Activated CD4-positive, alpha-beta T cell treated with anti-CD3 and anti-CD28 coated beads, Interleukin-2, Interleukin-6, amounts not matched to agents 100 ng/mL and 50 ng/mL, durations not matched to agents 16 hours and 8 hours (primary cell): ENCODE measurements at places on chromosomes 7 and 10.

DNA sequence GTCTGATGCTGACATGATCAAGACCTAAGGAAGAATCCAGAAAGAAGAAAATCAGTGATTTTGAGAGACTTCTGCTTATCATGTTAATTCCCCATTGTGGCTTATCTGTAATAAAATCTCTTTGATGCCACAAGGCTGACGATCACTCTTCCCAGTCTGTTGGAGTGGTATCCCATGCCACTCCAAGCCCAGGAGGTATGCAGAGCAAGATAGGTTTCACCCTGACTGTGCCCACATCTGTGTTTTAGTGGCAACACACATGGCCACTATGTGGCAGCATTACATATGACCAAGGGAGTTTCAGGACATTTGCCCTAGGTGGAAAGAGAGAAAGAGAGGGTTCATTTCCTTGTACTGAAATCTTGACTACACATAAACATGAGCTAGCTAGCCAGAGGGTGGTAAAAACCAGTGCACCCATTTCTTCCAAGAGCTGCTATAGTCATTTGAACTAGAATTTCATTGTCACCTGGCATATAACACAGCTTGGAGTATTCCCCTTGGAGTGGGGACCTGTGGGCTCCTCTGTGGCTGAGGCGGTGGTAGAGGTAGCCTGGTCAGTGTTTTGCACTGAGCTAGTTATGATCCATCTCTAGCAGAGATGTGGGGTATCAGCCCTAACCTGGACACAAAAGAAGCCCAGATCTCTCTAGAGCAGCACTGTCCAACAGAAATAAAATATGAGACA is 20.8 kb downstream of the LAMB4 start:
- DNase-seq, result peak; percentile 5

DNA sequence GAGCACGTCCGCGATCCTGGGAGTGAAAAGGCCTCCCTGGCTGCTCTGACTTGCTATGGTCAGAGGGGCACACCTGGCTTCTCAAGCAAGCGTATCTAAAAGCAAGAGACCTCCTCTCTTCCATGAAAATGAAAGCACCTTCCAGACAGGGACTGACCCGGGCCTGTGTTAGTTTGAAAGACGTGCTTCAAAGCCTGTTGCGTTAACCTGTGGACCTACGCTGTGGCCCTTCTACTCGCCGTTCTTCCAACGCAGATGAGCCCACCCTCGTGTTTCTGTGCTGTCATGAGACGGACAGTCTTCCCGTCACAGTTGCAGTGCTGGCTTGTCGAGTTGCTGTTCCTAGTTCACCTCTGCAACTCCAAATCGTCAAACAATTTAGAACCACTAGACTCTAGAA is 15.5 kb upstream of the GDI2 start:
- DNase-seq, result no peak

DNA sequence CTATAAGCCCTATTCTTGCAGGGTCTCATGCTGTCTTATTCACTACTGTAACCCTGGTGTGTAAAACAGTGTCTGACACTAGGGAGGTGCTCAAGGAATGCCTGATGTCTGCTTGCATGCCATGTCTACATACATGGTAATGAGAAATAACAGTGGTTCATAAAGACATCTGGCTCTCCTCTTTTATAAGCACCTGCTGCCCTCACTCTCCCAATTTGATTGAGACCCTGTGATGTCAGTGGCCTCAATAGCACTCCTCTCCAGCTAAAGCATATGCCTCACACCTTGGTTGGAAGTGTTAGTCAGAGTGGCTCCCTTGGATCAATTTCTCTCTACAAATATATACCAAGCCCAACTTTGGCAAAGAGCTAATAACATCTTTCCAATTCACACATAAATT is 30.6 kb downstream of the ANK3 start:
- DNase-seq, result no peak

DNA sequence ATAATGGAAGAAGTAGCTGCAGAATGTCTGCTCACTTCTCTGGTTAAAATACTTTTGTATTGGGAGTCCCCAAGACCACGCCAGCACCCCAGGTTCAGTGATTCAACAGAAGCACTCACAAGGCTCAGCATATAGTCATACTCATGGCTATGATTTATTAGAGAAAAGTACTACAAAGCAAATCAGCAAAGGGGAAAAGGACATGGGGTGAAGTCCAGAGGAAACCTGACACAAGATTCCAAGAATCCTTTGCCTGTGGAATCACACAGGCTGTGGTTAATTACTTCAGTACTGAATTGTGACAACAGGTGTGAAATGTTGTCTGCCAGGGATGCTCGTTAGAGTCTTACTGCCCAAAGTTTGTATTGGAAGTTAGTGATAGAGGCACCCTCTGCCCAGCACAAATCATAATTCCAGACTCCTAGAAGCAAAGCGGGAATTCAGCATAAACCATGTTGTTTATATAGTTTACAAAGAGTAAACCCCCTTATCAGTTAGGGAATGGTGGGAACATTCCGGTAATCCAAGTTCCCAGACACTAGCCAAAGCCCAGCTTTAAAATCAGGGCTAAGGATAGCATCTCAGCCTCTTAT is 79.4 kb downstream of the HYCC1 start:
- no peak for DNase-seq

GRCh38 chr7:158763454-158764033 is 58.9 kb upstream of the NCAPG2 start:
- DNase-seq, result no peak

GRCh38 chr10:24465124-24465874 is 256.4 kb downstream of the KIAA1217 start:
- no peak for DNase-seq

DNA sequence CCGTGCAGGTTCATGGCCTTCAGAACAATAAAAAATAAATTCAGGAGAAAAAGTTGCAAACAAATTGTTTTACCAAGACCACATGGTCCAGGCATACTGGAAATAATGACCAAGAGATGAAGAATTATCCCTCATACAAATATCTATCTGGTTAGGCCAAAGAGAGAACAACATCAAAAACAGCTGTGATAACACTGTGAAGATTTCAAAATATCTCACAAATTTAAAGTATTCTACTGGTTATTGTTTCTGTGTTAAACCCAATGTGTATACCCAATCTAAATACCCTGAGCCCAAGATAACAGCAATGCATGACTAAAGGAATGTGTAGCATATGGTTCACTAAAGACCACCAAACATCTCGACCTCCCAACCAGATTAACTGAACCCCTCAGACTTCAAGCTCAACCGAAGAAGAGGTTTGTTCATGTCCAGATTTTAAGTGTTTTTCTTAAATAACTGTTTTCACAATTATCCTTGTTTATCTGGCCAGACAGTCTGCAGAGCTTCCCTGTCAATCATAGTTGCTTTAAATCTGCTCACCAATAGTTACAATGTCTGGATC is 10.9 kb downstream of the OR9A2 start:
- DNase-seq, result no peak

DNA sequence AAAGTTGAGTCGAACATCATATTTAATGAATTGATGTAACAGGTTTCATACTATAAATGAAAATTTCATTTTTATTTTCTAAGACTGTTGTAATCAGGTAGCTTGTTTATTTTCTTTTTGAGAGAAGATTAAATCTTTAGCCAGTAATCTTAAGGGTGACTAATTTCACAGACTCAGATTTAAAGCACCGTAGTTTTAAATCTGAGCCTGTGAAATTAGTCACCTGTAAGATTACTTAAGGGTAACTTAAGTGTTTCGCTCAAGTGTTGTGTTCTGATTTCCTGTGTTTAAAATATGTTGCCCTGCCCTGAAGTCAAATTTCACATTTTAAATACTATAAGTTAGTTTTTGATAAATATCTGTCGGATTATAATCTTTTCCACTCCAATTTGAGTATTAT is 35.8 kb upstream of the TMEM236 start:
- DNase-seq, result no peak

- DNase-seq, result no peak
Measured at GRCh38 chr7:11469028-11469745, 362.8 kb downstream of the THSD7A start.

GRCh38 chr7:121428855-121429489 is 32.9 kb upstream of the FAM3C start:
- DNase-seq, result no peak

GRCh38 chr10:36759141-36759805 is 366.1 kb upstream of the ANKRD30A start:
- no peak for DNase-seq

DNA sequence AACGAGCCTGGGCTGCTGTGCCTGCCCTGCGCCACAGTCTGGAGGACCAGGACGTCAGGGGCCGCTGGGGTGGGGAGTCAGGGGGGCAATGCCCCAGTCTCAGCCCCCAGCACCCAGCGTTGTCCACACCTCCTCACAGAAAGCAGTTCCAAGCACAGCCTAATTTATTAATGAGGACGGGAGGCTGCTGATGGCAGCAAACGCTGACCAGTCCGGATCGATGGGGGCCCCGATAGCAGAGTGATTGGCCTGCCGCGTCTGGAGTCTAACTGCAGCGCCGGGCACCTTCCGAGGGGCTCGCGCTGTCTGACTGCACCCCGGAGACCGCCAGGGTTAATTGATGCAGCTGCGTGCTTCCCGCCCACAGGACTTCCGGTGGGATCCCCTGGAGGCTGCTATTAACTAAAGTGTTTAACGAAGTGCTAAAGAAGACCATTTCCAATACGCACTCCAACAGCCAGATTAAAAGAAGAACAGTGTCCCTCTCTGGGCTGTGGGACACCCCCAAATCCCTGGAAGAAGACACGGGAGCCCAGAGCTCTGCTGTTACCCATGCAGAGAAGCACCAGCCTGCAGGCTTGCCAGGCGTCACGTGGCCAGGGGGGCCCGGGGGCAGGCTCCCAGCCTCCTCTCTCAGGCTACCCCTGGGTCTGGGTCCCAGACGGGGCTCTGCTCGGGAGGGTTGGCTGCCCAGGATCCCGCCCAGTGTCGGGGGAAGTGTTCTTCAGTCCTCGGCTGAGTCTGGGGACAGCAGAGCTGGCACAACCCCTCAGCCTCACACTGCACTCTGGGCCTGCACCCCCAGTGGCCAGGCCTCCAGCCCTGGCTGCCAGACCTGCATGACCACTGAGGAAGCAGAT is 63.8 kb downstream of the MICALL2 start:
- no peak for DNase-seq

DNA sequence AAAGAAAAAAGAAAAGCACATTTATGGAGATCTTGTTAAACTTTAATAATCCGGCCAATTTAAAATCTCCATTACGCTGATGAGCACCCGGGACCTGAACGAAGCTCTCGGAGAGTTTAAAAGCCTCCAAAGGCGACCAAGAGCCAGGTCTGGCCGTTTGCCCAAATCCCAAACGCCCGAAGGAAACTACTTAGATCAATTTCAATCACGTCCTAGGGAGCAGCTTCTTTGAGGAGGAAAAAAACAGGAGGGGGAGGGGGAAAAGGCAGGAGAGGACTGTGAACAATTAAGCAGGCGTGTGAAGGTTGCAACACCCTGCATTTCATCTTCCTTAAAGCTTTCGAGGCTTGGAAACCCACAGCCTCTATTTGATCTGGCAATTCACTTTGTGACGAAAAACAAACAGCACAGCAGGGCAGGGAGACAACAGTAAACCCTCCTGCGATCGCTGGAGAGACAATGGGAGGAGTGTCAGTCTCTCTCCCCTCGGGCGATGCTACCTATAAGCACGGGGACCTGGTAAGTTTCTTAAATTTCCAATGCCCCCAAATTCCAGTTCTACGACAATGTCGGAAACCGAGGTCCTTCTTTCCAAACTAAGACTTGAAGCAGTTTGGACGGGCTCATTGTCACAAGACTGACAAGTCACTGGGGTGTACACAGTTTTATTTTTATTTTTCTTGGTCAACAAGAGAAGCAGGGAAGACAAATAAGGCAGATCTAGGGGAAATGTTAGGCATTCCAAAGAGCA is 1.2 kb downstream of the KLF6 start:
- peak; percentile 48 for DNase-seq

- no peak for DNase-seq
Measured at GRCh38 chr7:5426226-5426475, 2.5 kb upstream of the TNRC18 start.

DNA sequence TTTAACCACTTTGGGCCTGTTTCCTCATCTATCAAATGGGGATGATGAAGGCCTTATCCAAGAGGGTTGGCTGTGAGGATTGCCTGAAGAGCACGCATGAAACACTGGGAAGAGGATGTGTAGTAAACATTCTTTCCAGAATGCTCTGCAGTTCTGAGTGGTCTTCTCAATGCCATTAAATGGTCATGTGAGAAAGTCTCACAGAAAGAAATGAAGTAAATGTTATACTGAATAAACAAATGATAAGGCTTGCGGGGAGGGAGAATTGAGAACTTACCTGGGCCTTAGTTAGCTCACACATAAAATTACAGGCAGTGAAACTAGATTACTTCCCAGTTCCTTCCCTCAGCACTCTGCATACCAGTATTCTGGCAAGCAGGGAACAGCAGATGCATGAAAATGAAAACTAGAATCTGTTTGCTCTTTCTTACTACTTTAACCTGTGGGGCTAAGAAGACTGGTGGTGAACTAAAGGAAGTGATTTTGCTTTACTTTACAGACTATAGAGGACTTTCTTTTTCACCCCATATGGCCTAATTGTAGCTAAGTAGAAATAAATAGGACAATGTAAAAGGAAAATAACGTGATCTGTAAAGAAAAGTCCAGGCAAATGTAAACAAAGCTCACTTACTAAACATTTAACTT is 135.3 kb upstream of the CCDC6 start:
- DNase-seq, result no peak

DNA sequence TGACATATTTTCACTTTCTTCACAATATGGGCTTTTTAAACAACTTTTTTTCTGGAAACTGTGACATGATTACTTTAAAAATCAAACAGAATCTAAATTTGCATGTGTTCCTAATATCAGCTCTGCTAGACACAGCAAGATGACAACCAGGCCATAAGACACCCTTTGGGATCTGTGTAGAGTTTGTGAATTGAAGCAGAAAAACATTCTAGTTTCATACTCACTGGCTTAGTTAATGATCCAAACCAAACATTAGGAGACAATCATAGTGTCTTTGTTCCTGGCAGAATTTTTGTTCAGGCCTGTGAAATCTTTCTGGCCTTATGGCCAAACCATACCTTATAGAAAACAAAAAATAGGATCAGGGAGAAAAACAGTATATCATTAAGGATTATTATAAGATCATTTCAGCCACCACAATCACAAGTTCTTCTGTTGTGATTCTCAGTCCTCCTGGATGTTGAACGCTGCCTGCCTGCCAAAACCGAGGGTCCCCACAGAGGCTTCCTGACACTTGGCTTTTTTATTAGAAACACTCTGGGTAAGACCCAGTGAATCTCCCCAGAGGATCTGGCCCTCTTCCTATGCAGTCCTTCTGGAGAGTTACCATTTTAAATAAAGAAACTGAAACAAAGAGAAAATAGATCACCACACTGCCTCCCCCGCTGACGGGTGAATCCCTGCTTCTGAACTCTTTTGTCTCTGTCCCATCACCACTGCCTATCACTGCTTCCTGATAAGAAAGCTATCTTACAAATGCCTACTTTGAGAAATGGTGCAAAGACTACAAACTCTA is 79.2 kb upstream of the PPP1R3C start:
- no peak for DNase-seq

- no peak for DNase-seq
Measured at GRCh38 chr7:119571666-119572065, 701.3 kb upstream of the KCND2 start.
